ENCODE measurements at places on chromosomes 3 and 15.
A peak's percentile ranks its signal among the peaks of the same experiment; 100 is the strongest.

GRCh38 chr3:144553301-144553700 is 581.7 kb downstream of the DIPK2A start:
- DNase-seq, result no peak

- no peak for DNase-seq
These were observed 13.0 kb downstream of the DIS3L start for GRCh38 chr15:66306381-66306780.

- no peak for DNase-seq
These were observed 781.8 kb downstream of the CADM2 start for GRCh38 chr3:85740561-85740960.

DNA sequence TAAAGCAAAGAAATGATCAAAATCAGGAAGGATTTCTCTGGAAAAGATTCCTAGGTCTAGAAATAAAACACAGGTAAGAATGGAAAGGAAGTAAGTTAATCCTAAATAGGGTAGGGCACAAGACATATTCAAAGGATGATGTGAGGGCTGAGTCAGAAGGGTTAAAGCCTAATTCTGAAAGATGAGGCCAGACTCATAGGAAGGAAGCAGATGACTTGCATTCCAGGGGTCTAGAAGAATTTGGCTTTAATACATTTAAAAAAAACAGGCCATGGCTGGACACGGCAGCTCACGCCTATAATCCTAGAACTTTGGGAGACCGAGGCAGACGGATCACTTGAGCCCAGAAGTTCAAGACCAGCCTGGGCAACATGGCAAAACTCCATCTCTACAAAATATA is 3.2 kb downstream of the SSR3 start:
- no peak for DNase-seq

- DNase-seq, result no peak
These were observed 317.6 kb upstream of the MME start for GRCh38 chr3:154762486-154762885.

DNA sequence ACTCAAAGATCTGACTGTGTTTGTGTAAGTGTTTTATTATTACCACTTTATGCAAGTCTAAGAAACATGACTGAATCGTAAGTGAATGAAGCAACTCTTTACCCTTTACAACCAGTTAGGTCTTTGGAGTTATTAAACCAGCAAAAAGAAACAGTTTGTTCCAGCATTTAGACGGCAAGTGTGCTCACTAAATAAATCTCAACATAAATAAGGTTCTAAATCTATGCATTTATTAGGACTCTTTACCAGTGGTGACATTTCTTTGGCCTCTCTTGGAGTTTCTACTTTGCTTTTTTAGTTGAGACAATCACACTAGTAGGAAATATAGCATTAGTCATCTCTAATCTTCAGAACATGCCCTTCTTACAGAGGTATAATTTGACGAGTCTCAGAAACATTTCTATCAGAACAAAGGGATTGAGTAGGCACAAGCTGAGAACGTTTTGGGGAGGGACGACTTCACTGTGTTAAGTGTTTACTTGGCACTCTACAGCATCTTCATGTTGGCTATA is 739.9 kb upstream of the NR2F2 start:
- no peak for DNase-seq

DNA sequence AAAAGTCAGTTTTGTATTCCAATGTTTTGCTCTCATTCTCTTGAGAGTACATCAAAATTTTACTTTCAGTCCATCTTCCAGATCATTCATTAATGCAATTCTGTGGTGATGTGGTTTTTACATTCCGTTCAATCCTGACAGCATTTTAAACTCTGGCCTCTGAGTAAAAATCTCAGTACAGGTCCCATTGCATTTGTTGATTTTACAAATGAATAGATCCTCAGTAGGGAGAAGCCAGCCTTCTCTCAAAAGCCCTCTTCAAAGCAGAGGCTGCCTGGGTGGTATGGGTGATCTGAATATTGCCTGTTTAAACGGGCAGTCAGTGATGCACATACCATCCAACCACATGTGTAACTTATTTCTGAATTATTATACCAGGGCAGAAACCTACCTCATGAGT is 72.5 kb upstream of the TSC22D2 start:
- no peak for DNase-seq

GRCh38 chr3:194877291-194878119 is 191.8 kb downstream of the FAM43A start:
- DNase-seq, result no peak

GRCh38 chr3:43319376-43319775 is 33.0 kb downstream of the SNRK start:
- no peak for DNase-seq

DNA sequence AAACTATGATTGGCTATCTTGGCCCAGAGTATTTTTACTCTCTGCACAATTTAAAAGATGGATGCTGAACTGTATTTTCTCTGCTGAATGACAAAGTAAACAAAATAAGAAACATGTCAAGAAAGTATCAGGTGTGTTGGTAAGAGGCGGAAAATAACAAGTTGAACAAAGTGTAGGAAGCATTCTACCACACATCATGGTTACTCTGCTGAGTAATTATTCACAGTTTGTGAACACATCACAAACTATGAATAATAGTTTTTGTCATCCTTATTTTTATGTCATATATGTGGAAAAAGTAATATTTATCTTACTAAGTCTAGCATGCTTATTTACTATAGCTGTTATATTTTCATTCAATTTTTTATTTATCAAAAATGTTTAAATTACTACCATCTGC is 229.2 kb downstream of the MBNL1 start:
- DNase-seq, result no peak

GRCh38 chr3:31932990-31933389 is 48.1 kb downstream of the OSBPL10 start:
- DNase-seq, result no peak

- DNase-seq, result no peak
These were observed 205.4 kb upstream of the SETMAR start for GRCh38 chr3:4097801-4098200.

- peak; percentile 52 for DNase-seq
These were observed 451 bp downstream of the CCR5AS start for GRCh38 chr3:46406443-46406787.

DNA sequence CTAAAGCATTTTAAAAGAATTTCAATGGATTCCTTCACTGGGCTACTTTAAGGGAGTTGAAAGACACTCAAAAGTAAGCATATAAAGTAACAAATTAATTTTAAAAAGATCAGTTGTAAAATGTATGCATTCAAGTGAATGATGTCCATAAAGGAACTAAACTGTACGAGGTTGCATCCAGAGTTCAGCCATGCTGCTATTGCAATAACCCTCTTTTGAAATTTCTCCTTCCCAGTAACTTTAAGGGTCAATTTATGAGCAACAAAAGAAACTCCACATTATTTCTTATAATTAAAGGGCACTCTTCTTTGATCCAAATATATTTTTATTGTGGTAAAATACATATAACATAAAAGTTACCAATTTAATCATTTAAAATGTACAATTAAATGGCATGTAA is 22.9 kb downstream of the BTLA start:
- no peak for DNase-seq

- DNase-seq, result peak; percentile 30
These were observed 85.0 kb downstream of the TGFBR2 start for GRCh38 chr3:30691249-30691880.

DNA sequence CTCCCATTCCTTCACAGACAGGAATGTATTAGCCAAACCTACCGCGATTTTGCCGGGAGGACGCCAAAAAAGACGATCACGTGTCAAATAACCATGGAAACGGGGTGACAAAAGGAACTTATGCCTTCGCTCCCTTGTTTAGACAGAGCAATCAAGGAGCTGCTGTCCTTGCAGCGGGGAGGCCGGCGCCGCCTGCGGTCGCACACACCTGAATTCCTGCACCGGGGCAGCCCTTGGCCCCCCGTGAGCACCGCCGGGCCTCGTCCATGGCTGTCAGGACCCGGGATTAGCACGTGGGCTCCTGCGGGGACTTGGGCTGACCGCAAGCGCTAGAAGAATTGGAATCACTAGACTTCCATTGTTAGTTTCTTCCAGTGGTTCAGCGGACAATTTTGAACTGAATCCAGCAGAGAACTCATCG is 193.1 kb downstream of the SHQ1 start:
- no peak for DNase-seq

- no peak for DNase-seq
These were observed 69.7 kb downstream of the PRTG start for GRCh38 chr15:55673287-55673686.

DNA sequence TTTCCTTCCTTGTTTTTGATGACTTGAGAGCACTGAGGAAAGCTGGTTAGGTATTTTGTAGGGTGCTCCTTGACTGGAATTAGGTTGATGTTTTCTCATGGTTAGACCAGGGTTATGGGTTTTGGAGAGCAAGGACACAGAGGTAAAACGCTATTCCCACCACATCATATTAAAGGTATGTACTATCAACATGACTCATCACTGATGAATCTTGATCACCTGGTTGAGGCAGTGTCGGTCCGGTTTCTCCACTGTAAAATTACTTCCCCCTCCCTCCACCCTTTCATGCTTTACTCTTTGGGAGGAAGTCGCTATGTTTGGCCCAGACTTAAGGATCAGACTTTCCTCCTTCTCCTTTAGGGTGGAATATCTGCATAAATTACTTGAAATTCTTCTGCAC is 201.6 kb downstream of the EDEM1 start:
- no peak for DNase-seq

DNA sequence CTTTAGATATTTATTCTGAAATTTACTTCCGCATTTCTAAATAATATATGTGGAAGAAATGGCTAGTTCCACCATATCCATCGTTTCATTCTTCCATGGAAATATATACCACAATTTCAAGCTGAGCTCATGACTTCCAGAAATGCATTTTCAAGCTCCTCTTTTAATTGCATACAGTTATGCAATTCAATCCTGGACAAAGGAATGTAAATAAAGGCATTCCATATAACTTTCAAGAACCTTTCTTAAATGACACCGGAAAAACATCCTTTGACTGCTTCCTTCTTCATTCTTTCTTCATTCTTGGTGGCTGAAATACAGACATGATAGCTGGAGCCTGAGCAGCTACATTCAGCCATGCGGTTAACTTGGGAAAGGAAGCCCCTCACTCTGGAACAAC is 185.2 kb upstream of the GADL1 start:
- no peak for DNase-seq

DNA sequence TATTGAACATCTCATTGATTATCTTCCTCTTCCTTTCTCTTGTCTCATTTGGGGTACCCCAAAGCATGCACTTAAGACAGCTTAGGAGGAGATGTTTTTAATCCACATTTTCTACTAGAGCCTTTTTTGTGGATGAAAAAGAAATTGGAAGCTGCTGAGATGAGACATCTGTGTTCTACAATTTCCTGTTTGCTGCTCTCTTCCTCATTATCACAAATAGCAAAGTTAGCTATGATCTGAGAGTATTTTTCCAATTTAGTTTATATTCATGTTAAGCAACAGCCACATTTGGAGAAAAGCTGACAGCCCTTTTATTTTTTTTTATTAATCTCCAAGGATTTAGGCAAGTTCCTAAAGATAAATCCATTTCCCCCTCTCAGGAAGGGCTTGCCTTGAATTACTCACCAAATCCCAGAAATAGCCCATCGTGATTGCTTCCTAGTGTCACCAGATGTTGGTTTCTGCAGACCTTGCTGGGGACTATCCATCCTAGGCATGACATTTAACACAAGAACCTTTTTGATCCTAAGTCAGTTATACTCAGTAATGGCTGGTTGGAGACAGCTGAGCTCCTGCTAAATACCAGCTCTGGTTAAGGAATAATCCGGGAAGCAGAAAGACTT is 70.8 kb upstream of the FILIP1L start:
- no peak for DNase-seq

DNA sequence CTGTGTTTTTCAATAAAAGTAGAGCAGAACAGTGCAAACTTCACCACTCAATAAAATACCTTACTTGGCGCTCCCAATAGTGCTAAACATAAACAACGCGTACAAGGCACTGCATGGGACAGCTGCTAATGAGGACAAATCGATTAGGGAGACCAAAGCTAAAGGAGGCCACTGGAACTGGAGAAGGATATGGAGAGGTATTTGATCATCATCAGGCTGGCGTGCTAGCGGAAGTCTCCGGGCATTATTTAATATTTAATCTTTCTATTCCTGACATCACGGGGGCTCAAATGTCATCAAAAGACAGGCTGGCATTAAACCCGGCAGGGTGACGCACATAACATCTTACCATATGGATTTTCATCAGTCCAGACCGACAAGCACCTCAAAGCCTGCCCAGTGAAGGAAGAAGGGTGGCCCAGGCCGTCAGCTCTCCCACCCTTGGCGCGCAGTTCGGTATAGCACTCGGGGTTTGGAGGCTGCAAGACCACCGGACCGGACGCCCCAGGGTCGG is 604 bp downstream of the CCPG1 start:
- DNase-seq, result no peak

- DNase-seq, result no peak
These were observed 8.6 kb upstream of the CYP8B1 start for GRCh38 chr3:42884324-42884723.

GRCh38 chr3:49415931-49416601 is 3.8 kb downstream of the TCTA start:
- DNase-seq, result no peak

DNA sequence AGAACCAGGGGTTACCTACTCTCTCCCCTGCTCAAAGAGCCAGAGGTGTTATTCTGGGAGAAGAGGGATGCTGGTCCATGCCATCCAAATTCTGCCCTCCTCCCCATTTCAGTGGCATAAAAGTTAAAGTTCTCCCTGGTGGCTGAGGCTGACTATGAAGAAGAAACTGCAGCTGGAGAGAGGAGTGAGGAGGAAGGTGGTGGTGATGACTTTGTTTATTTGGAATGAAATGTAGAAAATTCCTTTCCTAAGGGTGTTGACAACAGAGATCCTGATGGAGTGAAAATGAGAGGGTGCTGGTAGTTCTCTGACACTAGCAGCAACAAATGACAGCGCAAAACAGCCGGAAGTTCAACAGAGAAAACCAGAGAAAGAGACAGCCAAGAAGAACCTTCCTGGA is 100.4 kb downstream of the PCCB start:
- no peak for DNase-seq

GRCh38 chr3:58568572-58569286 is 8.5 kb downstream of the FAM107A start:
- DNase-seq, result peak; percentile 85

Data from left colon (tissue), 2 donors.